ENCODE measurements at places on chromosomes 12 and 14. TPM values are rescaled to one million over a fixed set of nuclear protein-coding genes. Genes with fewer than 3 reads are reported as not detected.

DNA sequence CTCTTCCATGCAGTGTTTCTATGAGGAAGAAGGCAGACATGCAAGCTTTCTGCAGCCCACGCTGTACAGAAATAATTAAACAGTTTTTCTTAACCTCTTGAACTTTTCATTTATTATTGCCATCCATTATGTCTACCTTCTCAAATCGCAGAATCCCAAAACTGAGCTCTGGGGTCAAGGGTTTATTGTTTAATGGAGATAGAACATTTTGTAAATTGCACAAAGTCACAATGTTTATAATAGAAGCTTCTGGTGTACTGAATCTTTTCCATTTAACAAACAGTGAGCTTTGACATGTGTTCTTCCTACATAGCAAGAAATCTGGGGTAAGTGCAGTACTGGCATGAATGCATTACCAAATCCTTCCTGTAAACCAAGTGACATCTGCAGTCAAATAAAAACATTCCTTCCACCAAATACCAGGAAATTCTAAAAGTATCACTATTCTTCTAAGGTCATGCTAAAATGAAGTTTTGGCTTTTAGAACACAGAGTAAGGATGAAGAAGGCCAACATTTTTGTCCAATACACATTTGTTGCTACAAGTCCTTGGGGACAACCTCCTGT is 385.3 kb upstream of the DDHD1 start:
- no peak for DNase-seq

DNA sequence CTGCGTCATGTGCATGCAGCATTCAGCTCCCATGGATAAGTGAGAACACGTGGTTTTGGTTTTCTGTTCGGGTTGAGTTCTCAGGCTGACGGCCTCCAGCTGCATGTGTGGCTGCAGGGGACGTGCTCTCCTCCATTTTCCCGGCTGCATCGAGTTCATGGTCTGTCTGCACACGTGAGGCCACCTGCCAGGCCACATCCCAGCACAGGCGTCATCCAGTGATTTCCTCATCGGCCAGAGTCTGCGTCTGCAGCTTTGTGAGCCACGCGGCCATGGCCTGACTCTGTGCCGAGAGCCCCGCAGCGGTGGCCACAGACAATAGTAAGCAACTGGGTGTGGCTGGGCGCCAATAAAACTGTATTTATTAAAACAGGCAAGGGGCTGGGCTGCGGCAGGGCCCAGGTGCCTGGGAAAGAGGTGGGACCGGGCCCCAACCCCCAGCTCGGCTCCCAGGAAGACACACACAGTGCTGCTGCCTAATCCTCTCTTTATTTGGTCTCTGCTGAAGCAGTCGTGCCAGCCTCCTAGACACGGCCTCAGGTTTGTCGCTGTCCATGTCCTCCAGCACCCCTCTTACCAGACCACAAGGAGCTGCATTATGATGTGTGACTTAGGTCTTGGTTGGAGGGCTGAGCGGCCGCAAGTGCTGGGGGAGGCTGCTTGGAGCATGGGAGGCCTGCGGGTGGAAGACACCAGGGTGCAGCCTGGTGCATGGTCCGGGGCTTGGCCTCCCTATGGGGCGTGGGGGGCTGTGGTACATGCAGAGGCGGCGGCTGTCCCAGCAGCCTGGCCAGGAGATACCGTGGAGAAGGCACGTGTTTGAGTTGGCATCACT is 52.0 kb downstream of the NOC4L start:
- peak; percentile 31 for DNase-seq

DNA sequence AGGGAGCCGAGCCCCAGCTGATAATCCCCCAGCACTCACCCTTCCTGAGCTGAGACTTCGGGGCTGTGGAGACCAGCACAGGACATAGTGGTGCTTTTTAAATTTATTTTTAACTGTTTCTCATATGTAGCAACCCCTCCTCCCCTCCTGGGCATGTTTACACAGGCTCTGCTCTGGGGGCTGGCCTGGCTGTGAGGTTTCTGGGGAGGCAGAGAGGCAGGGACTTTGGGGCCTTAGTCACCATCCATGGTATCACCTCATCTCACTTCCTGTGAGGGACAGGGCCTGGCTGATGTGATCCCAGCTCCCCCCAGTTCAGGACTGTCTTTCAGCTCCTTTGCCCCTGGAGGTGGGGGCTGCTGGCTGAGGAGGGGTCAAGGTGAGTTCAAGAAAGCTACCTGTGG is 20.4 kb downstream of the VASH1 start:
- no peak for DNase-seq

DNA sequence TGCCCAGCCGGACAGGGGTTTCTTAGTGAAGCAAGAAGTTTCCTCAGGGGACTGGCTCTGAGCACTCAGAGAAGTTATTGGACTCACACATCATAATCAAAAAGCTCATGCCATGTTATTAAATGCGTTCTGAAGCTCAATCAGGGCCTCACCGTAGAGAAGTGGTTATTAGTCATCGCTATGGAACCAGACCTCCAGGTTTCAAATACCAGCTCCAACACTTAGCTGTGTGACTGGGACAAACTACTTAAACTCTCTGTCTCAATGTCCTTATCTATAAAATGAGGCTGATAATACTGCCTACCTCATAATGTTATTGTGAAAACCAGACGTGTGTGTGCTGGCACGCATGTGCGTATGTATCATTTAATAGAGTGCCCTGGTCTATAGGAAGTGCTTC is 7.3 kb downstream of the STAT6 start:
- DNase-seq = no peak

DNA sequence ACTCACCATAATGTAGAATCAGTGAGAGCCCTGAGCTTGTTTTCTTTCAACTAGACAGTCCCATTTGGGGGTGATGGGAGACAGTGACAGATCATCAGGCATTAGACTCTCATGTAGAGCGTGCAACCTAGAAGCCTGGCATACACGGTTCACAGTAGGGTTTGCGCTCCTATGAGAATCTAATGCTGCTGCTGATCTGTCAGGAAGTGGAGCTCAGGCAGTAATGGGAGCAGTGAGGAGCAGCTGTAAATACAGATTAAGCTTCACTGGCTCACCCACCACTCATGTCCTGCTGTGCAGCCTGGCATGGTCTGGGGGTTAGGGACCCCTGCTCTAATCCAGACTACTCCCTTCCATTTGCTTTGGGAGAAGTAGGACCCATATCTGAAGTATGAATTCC is 55.6 kb downstream of the FNTB start:
- no peak for DNase-seq

DNA sequence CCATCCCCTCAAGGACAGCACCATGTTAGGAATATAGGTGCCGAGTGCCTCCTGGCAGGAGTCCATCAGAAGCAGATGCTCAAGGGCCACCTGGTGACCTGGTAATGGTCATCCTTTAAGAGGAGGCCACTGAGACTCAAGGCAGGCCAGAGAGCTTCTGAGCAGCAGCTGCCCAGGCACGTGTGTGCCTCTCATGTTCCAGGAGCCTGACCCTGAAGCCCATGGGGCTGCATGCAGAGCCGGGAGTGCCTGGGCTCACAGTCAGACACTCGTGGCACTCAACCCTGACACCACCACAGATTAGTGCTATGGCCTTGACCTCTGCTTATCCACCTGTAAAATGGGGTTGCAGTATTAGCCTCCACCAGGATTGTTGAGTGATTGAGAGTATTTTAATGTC is 45.6 kb downstream of the C14orf132 start:
- DNase-seq = no peak

DNA sequence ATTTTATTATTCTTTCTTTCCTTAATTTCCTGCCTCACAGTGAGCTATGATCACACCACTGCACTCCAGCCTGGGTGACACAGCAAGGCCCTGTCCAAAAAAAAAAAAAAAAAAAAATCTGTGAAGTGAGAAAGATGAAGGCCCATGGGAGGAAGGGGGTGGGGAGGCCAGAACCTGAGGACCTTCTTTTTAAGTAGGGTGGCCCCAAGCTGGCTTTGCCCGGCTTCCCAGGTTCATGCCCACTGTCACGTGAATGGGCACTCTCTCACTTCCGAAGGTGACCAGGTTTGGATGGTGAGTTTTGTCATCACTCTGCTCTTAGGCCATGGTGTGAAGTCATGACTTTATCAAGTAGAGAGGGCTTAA is 82.3 kb downstream of the TNFAIP2 start:
- DNase-seq = no peak

DNA sequence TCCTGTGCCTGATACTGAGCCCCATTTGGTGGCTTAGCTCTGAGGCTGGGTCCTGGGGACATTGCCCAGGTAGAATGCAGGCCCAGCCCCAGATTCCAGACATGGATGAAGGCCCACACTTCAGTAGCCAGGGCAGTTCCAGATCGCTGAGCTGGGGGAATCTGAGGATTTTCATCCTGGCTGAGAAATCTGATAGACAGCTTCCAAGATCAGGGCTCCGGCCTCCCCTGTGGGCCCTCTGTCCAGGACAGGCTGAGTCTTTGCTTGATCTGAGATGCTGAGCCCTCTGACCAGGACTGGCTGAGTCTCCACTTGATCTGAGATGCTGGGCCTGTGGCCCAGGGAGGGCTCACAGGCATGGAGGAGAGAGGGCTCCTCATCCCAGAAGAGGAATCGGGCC is 3.3 kb upstream of the RASAL1 start:
- no peak for DNase-seq

GRCh38 chr12:76664731-76665130 is 99.2 kb upstream of the ZDHHC17 start:
- DNase-seq = peak; percentile 24

GRCh38 chr12:42705863-42706262 is 116.3 kb upstream of the PRICKLE1 start:
- DNase-seq = peak; percentile 96

DNA sequence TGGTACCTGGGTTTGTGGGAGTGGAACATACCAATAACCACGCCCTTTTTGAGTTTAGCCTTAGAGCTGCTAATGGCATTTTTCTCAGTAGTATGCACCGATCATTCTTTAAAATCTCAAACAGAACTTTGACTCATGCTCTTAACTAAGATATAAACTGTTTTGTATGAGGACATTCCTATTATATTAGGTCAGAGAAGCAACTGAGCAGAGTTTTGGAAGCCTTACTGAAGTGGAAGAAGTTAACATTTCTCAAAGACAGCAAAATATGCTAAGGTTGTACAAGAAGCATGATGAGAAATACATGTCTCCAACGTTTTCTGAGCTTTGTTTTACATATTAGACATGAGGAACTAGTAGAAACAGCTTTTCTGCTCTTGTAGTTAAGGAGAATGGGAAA is 819.2 kb downstream of the FSCB start:
- DNase-seq = peak; percentile 1

- DNase-seq = no peak
Observed at GRCh38 chr12:63836936-63837335, 7.6 kb upstream of the SRGAP1 start.

GRCh38 chr14:55190906-55191202 is 531 bp downstream of the DLGAP5 start:
- DNase-seq = no peak

DNA sequence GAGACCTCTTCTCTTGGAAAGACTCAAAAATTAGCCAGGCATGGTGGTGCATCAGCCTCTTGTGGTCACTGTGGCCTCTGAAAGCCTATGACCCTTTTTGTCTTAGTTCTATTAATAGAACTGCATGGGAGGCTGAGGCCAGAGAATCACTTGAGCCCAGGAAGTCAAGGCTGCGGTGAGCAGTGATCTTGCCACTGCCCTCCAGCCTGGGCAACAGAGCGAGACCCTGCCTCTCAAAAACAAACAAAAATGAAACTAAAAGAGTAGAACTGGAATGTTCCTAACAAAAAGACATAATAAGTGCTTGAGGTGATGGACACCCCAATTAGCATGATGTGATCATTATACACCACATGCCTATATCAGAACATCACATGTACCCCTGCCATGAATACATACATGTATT is 197.0 kb upstream of the EEA1 start:
- peak; percentile 21 for DNase-seq

GRCh38 chr12:29309320-29309902 is 71.6 kb downstream of the ERGIC2 start:
- peak; percentile 8 for DNase-seq

GRCh38 chr12:19127270-19127669 is 2.3 kb upstream of the PLEKHA5 start:
- DNase-seq = no peak

DNA sequence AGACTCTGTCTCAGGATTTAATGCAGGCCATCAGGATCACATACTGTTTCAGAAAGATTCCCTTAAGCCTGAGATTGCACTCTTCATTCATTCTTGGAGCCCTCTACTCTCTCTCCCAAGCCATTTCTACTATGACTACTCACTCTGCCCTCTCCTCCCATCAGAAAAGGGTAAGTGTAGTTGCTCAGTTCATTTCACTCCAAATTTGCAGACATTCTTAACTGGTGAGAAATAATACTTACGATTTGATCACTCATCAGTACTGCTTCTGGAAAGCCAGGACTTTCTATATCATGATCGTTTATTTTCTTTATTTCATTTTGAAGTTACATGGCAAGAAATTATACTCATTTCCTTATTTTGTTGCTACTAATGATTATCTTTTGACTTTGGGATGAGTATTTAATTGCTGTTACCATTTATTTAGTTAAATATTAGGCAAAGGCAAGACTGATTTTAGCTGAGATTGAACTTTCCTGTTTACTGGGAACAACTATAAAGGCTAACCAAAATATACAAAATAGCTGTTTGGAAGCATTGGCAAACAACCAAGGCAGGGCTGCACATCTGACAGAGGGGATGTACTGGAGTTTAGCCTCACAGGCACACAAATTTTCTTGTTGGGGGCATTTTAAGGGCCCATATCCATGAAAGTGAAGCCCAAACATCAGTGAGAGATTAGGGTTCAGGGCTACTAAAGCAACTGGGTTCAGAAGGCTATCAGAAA is 4.1 kb upstream of the RERG start:
- DNase-seq = no peak

DNA sequence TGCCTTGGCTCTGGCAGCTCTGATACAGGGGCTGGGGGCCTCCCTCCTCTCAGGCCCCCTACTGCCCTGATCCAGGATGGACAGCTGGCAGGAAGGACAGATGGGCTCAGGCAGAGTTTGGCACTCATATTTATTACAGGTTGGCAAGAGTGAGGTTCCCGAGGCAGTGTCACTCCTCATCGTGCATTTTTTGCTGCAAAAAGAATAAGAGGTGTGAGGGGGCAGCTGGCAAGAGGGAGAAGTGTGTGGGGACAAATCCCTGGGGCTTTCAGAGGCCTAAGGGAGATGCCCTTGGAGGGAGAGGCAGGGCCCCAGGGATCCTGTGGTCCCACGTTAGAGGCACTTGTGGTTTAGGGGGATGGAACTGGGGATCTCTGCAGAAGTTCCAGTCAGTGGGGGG is 5.0 kb downstream of the CMTM5 start:
- DNase-seq = no peak

The A2M gene
- total RNA-seq = 0.06 TPM

The PPP4R4 gene
- 0.19 TPM for total RNA-seq

The SLC39A2 gene
- total RNA-seq = not detected

The ANO2 gene
- under 0.01 TPM for total RNA-seq

The ESR2 gene
- 0.57 TPM for total RNA-seq

The C12orf54 gene
- not detected for total RNA-seq

The MMP17 gene
- total RNA-seq = 33.1 TPM

The FAM186B gene
- total RNA-seq = 0.19 TPM

Data from LHCN-M2 (cell line).